ENCODE measurements at places on chromosomes 3 and 15. TPM values are rescaled to one million over a fixed set of nuclear protein-coding genes. Genes with fewer than 3 reads are reported as not detected.
A peak's percentile ranks its signal among the peaks of the same experiment; 100 is the strongest.

DNA sequence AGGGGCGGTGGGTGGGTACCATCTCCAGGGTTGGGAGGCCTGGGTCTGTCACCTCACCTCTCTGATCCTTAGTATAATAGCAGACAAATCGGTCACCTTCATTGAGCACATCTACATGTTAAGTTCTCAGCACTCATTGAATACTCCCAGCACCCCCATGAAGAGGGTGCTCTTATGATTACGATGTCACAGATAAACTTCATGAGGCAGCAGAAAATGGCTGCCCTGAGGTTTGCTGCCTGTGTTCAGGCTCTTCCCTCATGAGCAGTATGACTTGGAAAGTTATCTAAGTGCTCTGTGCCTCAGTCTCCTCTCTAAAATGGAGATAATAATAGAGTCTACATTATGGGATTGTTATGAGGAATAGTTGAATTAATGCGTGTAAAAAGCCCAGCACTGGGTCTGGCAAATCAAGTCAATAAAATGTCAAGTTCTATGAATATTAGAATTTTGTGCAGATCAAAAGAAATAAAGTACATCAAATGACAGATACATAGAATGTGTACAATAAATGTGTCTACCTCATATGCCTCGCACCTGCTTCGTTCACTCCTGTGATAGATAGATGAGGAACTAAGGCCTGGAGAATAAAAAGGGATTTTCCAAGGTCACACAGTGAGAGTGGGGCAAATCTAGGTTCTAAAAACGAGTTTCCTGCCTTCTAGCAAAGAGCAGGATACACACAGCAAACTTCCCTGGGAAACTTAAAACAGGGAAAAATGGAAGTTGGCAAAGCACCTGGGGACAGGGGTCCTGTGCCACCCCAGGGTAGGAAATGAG, 142.2 kb upstream of the MRPS22 start:
- DNase-seq = no peak

Gene HTR3E
- total RNA-seq = not detected

Gene SPINT1
- total RNA-seq = 13.7 TPM

- no peak for DNase-seq
Observed at GRCh38 chr3:57892423-57892822, 115.8 kb upstream of the FLNB start.

DNA sequence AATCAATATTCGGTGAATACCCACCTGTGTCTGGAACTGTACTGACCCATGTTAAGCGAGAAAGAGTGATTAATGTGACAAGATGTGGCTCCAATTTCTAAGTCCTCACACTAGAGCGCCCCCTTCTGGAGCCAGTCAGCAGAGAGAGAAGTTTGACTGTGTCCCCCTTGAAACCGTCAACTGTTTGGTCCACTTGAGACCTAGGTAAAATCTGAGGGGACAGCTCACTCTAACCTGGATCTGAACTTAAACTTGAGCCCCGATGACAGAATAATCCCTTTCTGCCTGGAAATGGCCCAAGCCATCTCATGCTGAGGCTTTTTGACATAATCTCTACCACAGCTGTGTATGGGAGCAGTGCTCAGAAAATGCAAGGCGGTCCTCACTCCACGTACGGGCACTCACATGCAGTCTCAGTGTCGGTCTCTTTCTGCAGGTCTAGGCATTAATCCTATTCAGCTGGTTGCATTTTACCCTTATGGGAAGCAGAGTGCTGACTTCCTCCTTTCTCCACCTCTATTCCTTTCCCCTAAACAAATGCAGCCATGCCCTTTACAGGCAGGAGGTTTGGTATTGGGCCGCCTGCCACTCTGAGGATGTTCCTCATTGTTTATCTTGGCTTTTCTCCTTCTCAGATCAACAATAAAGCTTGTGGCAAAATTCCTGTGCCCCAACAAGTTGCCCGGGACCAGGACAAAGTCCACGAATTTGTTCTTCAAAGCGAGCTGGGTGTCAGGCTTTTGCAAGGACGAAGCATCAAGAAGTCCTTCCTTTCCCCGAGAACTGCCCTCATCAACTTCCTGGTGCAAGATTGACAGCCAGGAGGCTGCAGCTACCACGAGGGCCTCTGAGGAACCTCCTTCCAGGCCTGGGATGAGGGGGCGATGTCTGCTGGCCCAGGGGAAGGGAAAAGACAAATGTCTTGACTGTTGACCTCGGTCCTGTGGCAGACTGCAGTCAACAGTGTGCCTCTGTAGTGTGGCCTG, 47.5 kb upstream of the LIMD1 start:
- DNase-seq = peak; percentile 75

- DNase-seq = peak; percentile 35
Observed at GRCh38 chr15:71049706-71050422, 65.4 kb upstream of the THSD4 start.

Gene CRABP1
- 454 TPM for total RNA-seq

Gene CASR
- total RNA-seq = not detected

Gene GADL1
- total RNA-seq = 0.03 TPM

- no peak for DNase-seq
Observed at GRCh38 chr3:194900854-194901522, 215.3 kb downstream of the FAM43A start.

DNA sequence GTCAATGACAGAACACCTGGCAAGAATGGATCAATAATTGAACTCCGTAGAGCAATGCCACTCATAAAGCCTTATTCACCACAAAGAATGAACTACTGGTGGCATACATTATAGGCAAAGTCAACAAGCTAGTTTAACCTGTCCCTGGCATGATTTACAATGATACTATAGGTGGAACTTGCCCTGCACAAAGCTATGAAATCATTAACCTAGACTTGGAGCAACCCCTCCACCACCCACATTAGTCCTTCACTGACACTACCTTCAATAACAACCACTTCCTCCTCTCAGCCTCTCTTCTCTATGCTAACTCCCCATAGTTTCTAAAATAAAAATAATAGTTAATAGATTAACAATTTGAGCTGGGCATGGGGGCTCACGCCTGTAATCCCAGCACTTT, 54.4 kb downstream of the ACAP2 start:
- no peak for DNase-seq

Gene TMC3
- total RNA-seq = 0.13 TPM

- DNase-seq = no peak
Observed at GRCh38 chr15:92061511-92062195, 208.1 kb downstream of the SLCO3A1 start.

- DNase-seq = no peak
Observed at GRCh38 chr3:190306513-190307163, 15.6 kb downstream of the CLDN1 start.

- peak; percentile 27 for DNase-seq
Observed at GRCh38 chr3:107676469-107677309, 153.9 kb downstream of the BBX start.

- DNase-seq = no peak
Observed at GRCh38 chr3:66150977-66151376, 69.8 kb upstream of the SLC25A26 start.

Gene C2CD4A
- not detected for total RNA-seq

DNA sequence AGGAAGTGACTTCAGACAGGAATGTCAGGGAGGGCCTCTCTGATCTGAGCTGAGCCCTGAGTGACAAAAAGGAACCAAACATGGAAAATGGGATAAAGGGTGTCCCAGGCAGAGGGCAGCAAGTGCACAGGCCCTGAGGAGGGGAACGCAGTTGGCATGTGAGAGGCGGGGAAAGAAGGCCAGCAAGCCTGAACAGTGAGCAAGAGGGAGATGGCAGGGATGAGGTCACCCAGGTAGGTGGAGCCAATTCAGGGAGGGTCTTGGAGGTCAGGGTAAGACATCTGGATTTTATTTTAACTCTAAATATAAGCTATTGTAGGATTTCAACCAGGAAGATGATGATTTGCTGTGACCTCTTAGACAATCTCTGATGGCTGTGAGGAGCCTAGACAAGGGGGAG, 167.7 kb downstream of the LRTM1 start:
- no peak for DNase-seq

- DNase-seq = no peak
Observed at GRCh38 chr15:85312486-85312885, 67.9 kb upstream of the AKAP13 start.

- DNase-seq = no peak
Observed at GRCh38 chr3:16337856-16338540, 73.0 kb downstream of the OXNAD1 start.

- DNase-seq = no peak
Observed at GRCh38 chr15:58378241-58379085, 53.3 kb upstream of the LIPC start.

DNA sequence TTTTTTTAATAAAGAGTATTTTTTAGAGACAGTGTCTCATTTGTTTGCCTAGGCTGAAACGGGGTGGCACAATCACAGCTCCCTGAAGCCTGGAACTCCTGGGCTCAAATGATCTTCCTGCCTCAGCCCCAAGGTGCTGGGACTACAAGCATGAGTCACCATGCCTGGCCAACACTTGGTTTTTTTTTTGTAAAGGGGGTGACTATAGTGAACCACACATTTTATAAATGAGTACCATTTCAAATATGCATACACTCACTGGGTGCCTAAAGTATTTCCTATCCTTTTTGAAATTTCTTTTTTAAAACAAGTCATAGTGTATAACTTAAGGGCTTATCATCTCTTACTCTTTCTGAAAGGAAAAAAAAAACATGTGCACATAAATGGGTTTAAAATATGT, 325.2 kb upstream of the MEIS2 start:
- DNase-seq = no peak

Gene PTPRG
- 65.1 TPM for total RNA-seq

DNA sequence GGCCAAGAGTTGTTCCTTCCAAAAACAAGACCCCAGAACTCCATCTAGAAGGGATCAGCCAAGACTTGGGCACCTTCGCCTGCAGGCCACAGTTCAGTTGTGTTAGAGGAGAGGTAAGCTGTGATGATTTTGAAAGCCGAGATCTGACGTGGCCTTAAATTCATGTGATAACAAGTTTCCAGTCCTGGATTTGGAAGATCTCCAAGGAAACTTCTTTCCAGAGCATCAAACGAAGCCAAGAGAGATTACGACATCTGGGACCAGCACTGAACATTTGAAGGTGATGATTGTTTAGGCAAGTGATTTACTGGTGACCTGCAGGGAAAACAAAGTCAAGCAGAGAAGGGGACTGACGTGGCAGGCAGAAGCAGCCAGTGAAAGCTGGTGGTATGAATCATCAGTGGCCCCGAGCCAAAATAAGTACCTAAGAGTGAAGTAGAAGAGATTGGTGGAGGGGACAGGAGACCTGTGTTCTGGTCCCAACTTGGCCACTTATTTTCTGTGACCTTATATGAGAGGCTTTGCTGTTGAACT, 339.0 kb upstream of the PROK2 start:
- DNase-seq = no peak

DNA sequence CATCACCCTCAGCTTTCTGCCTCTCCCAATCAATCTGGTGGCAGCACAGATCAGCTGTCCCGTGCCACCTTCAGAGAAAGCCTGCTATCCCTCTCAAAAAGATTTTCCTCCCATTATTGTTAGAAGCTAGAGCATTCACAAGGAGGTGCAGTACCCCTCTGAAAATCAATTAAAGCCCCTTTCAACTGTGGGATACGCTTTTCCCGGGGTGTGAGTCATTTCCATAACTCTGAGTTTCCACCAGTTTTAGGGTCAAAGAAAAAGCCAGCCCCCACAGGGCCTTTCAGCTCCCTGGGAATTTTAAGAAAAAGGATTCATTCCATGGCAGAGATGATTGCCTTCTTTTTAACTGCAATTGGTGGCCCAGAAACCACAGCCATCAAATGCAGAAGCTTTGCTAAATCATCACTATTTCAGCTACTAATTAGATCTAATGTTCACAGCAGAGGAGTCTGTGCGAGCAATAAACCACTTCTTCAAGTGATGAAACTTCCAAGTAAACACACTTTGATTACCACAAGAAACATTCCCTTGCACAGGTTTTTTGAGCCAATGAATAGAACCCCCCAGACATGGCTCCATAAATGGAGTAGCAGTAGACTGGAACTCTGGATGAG, 270.0 kb upstream of the TPRG1 start:
- DNase-seq = no peak

DNA sequence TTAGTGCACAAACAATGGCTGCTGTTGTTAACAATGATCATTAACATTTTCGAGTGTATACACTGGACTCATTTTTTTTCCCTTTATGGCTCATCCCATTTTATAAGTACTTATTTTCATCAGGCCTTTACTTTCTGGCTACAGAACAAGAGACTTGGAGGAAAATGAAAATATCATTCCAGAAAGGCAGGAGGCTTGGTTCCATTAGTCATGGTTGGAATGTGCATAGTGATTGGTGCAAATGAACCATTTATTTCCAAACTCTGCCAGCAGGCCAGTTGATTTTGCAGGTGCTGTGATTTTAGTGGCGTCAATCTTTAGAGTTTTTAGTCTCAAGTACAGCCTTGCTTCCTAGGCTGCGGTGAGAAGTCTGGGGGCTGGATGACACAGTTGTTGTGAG, 151.8 kb downstream of the ITPR1 start:
- no peak for DNase-seq

Gene SLC6A11
- 1.2 TPM for total RNA-seq

GRCh38 chr3:40167958-40168357, 141.5 kb upstream of the EIF1B start:
- DNase-seq = no peak

GRCh38 chr3:14471690-14472089, 68.5 kb downstream of the GRIP2 start:
- DNase-seq = no peak

DNA sequence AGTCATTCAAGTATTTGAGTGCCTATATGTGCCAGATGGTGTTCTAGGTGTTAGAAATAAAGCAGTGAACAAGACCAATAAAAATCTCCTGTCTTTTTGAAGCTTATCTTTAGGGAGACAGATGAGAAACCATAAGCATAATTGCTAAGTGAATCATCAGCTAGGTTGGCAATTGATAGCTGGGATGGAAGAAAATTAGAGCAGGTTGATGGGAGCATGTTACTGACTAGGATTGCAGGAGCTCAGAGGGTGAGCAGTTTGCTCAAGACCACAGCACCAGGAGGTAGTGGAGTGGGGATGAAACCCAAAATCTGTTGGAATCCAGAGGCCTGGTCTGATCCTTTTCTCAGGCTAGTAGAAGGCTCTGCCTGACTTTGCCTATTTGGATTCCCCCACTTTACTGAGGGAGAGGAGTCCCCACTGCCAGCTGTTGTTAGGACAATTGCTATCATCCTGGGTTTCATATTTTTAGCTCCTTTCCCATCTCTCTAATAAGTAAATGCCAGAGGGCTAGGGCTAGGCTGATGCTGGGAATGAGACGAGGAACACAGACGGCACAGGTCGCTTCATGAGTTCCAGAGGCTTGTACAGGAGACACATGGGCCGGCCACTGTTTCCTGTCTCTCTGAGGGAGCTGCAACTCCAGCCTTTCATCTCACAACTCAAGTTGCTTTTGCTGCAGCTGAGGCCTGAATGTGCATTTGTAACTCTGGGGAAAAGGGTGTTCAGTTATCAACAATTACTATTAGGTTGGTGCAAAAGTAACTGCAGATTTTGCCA, 102.9 kb downstream of the CACNA1D start:
- DNase-seq = no peak

GRCh38 chr3:62134061-62134496, 239.3 kb downstream of the FEZF2 start:
- no peak for DNase-seq

Measured in neural progenitor cell (in vitro differentiated cells).